ENCODE measurements at places on chromosomes 7 and 10.
A peak's percentile ranks its signal among the peaks of the same experiment; 100 is the strongest.

GRCh38 chr7:144102041-144102440 lies 7.3 kb upstream of the OR2A2 start:
- no peak for DNase-seq

DNA sequence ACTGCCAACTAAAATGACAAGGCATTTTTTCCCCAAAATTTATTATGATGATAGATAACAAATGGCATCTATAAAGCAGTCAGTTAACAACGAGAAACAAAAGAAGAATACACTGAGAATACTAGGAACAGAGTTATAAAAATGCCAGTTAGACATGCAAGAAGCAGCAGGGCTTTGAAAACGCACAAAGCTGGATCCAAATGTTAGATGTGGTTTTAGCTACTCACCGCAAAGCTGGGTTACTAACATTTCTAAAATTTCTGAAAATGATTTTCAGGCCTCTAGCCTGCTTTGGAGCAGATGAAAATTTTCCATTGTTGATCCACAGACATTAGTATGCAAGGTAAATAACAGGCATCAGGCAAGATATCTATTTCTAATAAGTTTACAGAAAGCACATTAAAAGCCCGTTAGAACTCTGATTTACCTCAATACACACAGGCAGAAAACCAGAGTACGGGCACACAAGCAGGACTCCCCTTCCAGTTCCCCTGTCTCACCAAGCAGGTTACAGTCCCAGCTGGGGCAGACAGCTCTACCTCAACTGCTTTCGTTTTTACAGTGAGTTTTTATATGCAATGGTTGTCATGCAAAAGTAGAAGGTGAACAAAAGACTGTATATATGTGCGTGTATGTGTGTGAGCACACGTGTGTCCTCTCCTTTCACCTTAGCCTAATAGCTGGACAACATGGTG lies 37.9 kb downstream of the GLI3 start:
- DNase-seq: no peak

DNA sequence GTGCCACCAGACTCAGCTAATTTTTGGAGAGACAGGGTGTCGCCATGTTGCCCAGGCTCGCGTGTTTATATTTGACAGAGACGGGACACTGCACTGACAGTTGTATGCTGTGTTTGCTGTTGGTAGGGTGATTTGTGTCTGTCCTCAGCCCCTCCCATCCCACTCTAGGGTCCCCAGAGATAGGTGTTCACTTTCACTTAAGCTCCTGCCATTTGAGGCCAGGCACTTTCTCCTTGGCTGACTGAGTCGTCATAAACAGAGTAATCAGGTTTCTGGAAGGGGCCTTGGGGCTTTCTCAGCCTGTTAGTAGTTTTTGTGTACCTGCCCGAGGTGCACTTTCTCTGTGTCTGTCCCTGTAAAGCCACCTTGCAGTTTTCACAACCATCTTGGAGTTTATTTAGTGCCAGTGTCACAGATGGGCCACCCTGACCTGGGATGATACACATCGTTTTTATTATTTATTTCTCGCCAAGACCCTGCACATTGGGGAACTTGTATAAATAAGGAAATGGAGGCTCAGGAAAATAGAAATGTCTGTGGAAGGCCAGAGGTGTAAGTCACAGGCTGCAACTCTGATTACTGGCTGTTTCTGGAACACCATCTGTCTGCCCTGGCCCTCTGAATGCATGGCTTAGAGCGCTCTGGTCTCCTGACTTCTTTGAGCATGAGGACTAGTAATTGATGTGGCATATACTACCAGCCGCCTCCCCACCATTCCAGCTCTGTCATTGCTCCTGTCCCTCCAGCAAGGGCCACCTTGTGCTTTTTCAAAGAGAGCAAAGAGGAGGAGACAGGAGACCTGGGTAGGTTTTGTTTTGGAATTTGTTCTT lies 81.9 kb upstream of the PDCD4 start:
- no peak for DNase-seq

GRCh38 chr7:42348631-42349030 lies 111.6 kb upstream of the GLI3 start:
- no peak for DNase-seq

- no peak for DNase-seq
Observed at GRCh38 chr10:34063592-34063991, 729.1 kb upstream of the NRP1 start.

DNA sequence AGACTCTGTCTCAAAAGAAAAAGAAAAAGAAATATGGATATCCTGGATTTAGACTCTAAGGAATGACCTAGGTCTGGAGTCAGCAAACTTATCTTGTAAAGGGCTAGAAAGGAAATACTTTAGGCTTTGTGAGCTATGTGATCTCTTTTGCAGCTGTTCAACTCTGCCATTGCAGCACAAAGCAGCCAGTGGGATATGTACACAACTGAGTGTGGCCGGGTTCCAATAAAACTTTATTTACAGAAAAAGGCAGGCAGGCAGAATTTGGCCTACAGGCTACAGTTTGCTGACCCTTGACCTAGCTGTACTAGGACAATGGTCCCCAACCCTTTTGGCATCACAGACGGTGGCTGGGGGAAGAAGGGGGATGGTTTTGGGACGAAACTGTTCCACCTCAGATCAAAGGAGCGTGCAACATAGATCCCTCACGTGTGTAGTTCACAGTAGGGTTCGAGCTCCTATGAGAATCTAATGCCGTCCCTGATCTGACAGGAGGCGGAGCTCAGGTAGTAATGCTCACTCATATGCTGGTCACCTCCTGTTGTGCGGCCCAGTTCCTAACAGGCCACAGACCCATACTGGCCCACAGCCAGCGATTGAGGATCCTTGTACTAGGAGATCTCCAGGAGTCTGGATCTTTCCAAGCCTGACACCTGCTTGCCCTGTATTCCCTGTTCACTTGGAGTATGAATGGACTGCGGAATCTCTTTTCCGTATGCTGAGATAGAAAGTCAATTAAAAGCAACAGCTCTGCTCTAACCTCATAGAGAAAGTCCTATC lies 63.0 kb downstream of the CUL1 start:
- DNase-seq: no peak

- peak; percentile 82 for DNase-seq
Observed at GRCh38 chr7:19112274-19113001, 5.0 kb downstream of the TWIST1 start.

GRCh38 chr10:99667108-99667751 lies 7.9 kb downstream of the ENTPD7 start:
- DNase-seq: peak; percentile 86

Measured in osteoblast (primary cell).